Activated T-cell treated with anti-CD3 and anti-CD28 coated beads for 4 hours (primary cell): ENCODE measurements at places on chromosomes 2 and 18.

DNA sequence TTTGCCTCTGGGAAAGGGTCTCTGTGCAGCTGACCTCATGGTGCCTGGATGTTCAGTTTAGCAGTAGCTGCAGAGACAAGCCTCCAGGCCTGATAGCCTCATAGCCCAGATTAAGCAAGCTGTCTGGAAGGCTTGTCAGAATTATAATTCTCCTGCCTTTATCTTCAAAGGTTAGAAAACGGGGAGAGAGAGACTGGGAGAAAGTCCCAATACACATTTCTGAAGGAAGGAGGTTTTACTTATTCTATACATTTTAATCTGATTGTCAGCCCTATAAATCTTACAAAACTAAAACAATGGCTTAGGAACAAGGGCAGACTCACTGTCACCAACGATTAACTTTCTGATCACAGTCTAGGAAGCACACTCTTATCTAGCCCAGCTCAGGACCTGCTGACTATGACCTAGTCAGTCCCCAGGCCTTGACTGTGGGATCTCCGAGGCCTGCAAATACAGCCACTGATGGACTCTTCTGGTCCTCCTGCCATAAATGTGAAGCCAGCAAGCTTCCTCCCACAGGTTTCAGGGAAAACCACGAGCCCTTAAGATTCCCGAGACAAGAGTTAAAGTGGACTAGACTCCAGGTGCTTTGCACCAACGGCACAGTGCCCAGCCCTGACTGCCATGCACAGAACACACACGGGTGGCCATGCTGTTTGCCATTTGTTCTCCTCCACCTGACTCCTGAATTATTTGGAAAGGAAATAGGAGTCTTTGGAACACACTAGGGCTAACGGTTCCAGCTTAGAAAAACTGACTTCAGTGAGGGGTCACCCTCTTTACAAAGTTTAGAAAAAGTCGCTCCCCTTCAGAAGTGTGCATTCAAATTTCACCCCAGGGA, 111.4 kb upstream of the SMAD7 start:
- DNase-seq, result no peak

GRCh38 chr2:122795763-122796162, 1040.3 kb downstream of the TSN start:
- no peak for DNase-seq

GRCh38 chr2:53417385-53417784, 350.2 kb upstream of the CHAC2 start:
- no peak for DNase-seq

GRCh38 chr18:11544060-11544633, 65.2 kb upstream of the SLC35G4 start:
- DNase-seq, result no peak

- no peak for DNase-seq
These were observed 669.5 kb upstream of the REG3G start for GRCh38 chr2:78355967-78356366.

DNA sequence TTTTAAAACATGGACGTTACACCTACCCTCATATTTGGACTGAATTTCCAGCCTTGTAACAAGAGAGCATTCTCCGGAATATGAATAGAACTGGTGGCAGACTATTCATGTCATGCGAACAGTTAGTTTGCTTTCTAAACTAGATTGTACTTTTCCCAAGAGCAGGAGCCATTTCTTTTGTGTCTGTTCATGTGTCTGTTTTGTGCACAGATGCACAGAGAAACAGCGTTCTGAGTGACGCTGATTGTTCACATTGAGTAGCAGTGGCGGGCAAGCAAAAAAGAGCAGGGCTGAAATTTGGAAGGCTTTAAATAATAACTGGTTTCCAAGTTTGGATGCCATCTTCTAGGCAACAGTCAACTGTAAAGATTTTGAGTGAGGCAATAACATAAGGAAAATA, 200.3 kb downstream of the NRXN1 start:
- DNase-seq, result no peak

DNA sequence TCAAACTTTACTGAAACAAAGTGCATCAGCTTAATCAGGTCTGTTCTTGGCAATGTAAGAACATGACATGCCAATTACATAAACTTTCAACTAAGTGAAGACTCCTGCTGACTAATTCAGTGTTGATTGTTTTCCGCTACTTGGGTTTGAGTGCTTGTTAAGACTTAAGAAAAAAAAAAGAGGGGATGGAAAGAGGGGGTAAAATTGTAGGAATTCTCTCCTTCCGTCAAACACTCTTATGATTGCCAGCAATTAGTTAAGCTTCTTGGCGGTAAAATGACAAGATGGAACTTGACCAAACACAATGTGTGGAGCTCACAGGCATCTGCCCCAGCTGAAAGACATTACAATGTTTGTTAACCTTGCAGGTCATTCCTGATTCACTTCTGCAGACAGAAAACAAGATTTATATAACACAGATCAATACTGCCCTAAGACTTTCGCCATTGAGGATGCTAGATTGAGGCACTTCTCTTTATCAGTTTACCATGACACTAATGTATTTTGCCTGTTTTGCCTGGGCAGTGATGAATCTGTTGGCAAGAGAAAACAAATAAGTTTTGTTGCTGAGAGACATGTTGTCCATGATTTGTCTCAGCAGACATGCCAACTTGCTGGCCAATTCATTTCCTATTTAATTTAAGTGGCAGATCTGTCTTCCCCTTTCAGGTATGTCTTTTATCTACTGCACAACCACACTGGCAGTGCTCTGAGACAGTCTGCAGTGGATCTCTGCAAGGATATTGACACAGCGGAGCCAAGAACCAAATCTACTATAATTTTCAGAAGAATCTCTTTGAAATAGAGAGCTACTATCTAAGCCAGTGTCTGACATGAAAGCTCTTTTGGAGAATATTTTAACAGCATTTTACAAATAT, 410.0 kb upstream of the KCNH7 start:
- DNase-seq, result no peak

- peak; percentile 38 for DNase-seq
These were observed 743 bp downstream of the XPO1 start for GRCh38 chr2:61537277-61537949.

- no peak for DNase-seq
These were observed 842.3 kb downstream of the BCL11A start for GRCh38 chr2:59711121-59711520.

DNA sequence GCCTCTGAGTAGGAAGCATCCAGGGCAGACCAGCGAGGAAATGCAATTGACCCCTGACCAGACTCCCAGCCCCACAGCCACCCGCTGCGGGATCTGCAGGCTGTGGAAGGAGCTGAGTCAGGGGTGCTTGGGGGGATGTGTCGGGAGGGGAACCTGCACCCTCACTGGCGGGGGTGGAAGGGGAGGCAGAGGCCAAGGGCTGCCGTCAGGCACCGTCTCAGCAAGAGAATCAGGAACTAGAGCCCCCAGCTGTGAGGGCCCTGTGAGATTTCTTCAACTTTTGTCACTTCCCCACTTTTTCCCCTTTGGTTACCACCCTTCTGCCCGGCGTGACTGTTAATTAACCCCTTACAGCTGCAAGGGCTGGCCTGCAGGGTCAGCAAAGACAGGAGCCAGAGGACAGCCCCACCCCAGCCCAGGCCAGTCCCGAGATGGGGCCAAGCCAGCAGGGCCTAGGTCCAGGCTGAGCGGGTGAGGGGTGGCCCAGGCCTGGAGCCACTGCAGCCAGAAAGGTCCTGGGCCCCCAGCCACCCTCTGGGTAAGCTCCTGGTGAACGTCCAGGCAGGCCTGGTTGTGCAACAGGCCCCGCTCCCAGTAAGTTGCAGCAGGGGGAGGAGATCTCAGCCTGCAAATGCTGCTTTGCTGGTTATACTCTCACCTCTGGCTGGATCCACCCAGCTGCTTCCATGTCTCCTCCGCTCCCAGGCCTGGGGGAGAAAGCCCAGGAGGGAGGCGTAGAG, 147.0 kb upstream of the ID2 start:
- DNase-seq, result no peak

GRCh38 chr18:8703092-8703709, 2.2 kb upstream of the MTCL1 start:
- no peak for DNase-seq

- no peak for DNase-seq
These were observed 67.6 kb downstream of the FEZ2 start for GRCh38 chr2:36530178-36530982.

DNA sequence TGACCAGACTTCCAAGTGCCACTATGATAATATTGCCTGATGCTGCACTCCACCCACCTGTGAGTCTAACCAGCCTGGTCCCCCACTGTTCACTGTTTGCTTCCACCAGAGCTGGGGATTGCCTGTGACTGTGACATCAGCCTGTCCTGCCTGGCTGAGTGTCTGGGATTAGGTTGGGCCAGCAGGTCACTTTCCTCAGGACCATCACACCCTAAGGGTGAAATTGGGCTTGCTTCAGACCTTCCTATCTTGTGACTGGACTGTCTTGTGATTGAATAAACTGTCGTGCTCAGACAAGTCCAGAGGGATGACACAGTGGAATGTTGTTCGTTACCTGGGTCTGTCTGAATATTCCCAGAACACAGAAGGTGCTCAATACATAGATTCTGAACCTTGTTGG, 87.4 kb upstream of the HK2 start:
- no peak for DNase-seq

DNA sequence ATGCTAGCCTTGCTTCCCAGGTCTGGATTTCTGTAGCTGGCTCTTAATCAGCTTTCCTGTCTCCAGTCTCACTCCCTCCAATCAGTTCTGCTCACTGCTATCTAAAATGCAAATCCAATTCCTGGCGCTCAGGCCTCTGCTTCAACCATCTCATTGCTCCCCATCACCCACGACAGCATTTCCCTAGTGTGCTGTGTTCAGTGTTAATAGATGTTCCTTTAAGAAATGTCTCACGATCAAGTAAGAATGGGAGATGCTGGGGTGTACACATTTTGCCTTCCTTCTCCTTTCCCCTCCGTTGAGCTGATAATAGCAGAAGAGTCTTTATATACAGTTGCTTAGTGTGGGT, 1.6 kb upstream of the PUM2 start:
- DNase-seq, result no peak

- no peak for DNase-seq
These were observed 152.6 kb downstream of the GULP1 start for GRCh38 chr2:188444106-188444835.

GRCh38 chr18:32929213-32929612, 156.4 kb upstream of the KLHL14 start:
- DNase-seq, result no peak

- no peak for DNase-seq
These were observed 93.9 kb downstream of the ACKR3 start for GRCh38 chr2:236663287-236664101.

DNA sequence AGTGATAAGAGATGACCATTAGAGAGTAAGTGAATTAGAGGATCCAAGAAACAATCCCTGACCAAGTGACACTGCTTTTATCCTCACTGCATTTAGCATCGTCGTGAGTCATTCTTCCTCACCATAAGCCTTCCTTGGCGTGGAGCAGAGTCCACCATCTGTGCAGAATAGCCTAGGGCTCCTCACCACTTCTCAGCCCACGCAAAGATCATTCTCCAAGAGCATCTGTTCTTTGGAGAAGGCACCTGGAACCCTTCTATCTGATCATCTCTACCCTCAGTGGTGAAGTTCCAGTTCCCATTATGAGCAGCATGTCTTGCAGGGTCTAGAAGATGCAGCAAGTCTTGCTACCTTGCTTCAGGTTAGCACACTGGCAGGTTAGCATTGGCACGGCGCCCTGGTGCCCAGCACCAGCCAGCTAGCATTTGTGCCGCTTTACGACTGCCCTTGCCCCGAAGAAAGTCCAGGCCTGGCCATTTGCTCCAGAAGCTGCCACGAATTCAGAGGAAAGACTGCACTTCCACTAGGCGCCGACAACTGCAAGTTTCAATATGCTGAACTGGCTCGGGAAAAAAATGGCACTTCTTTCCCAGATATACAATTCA, 225.8 kb downstream of the TTC32 start:
- DNase-seq, result no peak

- DNase-seq, result no peak
These were observed 40.7 kb upstream of the TEX51 start for GRCh38 chr2:126858013-126858412.

DNA sequence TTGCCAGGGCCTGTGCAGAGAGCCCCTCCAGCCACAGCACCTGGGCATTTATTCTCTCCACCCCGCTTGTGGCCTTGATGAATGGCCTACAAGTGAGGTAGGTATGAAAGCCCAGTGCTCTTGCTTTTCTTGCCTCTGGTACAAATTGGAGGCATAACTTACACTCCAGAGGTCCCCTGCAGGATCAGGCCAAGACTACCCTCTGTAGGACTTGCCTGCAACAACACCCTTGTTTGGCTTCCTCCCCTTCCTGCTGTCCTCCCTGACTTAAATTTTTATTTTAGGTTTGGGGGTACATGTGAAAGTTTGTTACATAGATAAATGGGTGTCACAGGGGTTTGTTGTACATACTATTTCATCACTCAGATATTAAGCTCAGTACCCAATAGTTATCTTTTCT, 95.7 kb downstream of the CDC42EP3 start:
- no peak for DNase-seq

GRCh38 chr2:141162314-141162713, 968.5 kb downstream of the LRP1B start:
- DNase-seq, result no peak
